ENCODE measurements at places on chromosomes 5 and 9.

- DNase-seq: no peak
Observed at GRCh38 chr5:157827423-157827822, 31.5 kb downstream of the CLINT1 start.

- no peak for DNase-seq
Observed at GRCh38 chr9:110330484-110331105, 7.1 kb downstream of the TXNDC8 start.

DNA sequence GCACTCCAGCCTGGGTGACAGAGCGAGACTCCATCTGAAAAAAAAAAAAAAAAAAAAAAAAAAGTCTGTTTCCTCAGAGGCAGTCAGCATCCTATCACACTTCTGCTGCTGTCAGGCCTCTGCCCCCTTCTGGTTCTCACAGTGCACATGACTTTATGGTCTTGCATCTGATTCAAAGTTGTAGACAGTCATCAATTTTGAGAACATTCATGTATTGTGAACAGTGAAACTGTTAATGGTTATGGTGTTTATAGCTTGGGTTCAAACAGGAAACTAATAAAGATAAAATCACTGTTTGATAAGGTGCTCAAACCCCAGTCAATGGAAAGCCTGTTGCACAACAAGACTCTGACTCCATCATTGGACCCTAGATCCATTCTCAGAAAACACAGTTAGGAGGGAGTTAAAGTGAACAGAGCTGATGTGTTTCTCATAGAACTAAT, 61.4 kb downstream of the FOXD1 start:
- peak; percentile 25 for DNase-seq

GRCh38 chr5:87302061-87302460, 34.4 kb downstream of the RASA1 start:
- DNase-seq: no peak

DNA sequence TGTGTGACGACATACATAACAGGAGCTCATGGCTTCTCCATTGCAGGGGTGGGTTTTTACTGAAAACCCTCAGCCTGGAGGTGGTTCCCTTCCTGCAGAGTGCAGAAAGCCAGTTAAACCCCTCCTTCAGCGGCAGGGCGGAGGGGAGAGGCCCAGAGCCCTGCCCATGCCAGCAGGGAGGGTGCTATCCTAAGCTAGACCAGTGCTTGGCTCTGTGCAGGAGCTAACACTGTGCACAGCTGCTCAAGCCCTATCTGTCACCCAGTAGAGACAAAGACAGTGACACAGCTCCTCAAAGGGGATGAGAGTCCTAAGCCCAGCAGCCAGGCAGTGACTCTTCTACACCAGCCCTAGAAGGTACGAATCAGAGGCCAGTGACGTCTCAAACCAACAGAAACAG, 70.0 kb upstream of the ZSWIM6 start:
- no peak for DNase-seq

GRCh38 chr9:71743217-71743705, 25.1 kb downstream of the CEMIP2 start:
- no peak for DNase-seq

GRCh38 chr5:7850395-7851239, at the start of gene CFAP90:
Gene CFAP90 (minus strand): TSS chr5:7851133. CDS start chr5:7851021, 112 bp downstream.
- DNase-seq: peak; percentile 20

DNA sequence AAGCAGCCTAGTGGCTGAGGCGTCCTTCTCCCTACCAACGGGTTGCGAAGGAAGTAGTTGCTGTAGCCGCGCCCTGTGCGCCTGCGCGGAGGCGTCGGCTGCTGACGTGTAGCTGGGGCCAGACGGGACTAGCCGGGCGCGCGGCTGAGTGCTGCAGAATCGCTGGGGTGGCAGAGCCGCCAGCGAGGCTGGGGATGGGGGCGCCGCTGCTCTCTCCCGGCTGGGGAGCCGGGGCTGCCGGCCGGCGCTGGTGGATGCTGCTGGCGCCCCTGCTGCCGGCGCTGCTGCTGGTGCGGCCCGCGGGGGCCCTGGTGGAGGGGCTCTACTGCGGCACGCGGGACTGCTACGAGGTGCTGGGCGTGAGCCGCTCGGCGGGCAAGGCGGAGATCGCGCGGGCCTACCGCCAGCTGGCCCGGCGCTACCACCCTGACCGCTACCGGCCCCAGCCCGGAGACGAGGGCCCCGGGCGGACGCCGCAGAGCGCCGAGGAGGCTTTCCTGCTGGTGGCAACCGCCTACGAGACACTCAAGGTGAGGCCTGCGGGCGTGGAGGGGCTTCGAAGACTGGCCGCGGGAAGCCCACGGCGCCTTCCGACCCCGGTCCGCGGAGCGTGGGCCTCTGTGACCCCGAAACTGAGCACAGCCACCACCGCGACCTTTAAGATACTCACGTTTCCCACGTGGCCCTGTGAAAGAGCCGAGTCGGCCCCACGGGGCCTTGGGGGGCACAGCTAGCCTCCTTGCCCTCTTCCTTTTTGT, at the start of gene DNAJC25:
Gene DNAJC25, plus strand, starts transcription at position 121 of the 758 bp plus-strand sequence. Its CDS starts 74 bp downstream, at position 195.
- peak; percentile 98 for DNase-seq

DNA sequence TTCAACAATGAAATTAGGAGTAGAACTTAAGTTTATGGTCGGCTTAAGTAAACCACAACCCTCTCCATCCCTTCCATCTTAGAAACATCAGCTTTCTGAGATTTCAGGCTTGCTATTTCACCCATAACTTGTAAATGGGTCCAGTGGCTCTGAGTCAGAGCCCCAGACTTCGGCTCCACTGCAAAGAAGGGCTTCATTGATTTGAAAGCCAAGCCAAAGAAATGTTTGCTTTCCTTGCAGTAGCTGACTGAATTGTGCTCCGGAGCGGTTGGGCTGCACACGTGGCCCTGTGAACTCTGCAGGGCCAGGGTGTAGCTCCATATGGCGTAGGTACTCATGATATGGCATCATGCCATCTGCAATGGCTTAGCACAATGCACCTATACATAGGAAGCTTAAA, 57.0 kb downstream of the NREP start:
- DNase-seq: no peak

DNA sequence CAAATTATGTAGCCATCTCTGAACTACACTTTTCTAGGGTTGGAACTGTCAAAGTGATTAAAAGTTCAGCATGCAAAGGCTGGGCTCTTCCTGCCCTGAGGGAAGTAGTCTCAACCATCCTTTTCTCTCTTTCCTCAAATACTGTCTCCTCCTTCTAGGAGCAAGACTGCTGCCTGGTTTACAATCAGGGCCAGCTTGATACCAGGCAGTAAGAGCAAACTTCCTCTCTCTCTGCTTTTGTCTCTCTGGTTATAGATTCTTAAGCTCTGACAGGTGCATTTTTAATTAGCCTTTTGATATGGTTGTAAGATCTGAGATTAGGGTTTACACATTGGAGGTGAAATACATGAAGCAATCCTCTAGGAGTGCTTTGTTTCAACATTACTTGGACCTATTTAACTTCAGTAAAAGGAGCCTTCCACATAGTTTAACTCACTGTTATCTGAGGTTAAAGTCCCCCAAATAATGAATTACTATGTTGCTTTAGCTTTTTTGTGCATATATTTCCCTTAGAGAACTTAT, 436.1 kb downstream of the SPATA31D1 start:
- no peak for DNase-seq

DNA sequence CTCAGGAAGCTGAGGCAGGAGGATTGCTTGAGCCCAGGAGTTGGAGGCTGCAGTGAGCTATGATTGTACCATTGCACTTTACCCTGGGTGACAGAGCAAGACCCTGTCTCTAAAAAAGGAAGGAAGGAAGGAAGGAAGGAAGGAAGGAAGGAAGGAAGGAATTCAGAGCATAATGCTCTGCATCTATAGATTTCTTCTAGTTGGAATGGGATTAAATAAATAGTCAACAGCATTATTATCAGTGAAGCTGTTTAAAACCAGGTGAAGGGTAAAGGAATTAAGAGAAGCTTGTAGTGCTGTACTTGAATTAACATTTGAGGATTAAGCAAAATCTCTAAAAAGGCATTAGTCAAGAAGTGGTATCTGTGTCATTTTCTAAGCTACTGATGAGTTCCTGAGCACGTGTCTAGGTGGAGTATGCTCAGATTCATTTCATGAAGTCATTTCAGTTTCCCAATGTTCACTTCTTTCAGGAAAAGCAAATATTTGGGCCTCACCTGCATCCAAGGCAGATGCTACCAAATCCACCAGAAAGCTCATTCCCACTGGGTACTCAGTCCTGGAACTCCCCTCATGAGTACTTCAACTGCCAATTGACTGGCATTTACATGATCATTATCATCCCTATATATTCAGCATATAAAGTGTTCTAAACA, 8.4 kb downstream of the PDE6A start:
- DNase-seq: no peak

DNA sequence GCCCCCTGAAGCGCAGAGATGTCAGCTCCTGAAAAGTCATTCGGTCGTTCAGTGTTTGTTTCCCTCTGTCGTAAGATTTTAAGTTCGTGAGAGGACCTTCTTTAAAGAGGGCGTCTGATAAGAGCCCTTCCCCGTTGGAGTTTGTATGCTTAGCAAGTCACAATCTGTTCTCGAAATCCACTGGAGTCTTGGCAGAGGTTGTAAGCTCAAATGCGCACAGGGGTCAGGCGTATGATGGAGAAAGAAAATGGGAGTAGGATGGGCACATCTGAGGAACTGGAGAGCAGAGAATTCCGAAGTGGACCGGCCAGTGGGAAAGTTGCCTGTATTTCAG, 710 bp downstream of the HSD17B4 start:
- DNase-seq: no peak

DNA sequence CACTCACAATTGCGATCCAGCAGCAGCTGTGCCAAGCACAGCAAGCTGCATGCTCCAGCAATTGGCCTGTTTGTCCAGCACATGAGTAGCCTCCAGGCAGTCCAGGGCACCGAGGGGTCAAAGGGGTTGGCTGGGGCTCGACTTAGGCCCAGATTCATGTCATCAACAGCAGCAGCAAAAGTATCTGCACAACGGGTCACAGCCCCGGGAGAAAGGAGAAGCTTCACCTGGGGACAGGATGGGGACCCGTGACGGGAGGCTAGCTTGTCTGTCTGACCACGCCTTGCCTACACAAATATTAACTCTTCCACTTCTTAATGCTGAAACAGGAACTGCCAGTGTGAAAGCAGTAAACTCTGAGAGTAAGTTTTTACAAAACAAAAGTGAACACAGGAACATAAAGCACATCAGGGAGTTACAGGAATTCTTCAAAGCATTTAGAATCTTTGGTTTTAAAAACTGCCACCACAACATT, 191.2 kb downstream of the PIK3R1 start:
- no peak for DNase-seq

DNA sequence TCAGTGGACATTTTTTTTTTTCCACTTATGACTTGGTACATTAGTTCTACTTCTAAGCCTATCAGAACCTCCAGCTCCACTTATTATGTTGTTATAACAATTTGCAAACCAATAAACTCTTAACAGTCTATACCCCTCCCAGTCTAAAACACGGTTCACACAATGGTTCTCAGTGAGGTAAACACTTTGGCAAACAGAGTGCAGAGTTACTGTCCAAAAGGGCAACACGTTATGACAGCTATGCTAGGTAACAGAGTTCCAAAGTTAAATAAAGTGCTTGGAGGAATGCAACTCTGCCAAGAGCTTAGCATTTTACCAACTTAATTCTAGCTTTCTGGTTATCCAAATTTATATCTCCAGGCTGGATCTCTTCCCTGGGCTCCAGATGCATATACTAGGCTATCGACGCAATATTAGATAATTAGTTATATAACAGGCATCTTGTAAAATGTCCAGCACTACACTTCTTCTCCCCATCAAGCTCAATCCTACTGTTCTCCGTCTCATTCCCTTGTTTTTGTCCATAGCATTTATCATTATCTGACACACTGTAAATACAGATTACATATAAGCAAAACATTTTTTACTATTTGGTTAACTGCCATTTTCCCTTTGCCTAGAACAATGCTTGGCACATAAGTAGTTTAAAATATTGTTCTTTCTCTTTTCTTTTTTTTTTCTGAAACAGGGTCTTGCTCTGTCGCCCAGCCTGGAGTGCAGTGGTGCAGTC, 14.3 kb downstream of the FNBP1 start:
- no peak for DNase-seq

DNA sequence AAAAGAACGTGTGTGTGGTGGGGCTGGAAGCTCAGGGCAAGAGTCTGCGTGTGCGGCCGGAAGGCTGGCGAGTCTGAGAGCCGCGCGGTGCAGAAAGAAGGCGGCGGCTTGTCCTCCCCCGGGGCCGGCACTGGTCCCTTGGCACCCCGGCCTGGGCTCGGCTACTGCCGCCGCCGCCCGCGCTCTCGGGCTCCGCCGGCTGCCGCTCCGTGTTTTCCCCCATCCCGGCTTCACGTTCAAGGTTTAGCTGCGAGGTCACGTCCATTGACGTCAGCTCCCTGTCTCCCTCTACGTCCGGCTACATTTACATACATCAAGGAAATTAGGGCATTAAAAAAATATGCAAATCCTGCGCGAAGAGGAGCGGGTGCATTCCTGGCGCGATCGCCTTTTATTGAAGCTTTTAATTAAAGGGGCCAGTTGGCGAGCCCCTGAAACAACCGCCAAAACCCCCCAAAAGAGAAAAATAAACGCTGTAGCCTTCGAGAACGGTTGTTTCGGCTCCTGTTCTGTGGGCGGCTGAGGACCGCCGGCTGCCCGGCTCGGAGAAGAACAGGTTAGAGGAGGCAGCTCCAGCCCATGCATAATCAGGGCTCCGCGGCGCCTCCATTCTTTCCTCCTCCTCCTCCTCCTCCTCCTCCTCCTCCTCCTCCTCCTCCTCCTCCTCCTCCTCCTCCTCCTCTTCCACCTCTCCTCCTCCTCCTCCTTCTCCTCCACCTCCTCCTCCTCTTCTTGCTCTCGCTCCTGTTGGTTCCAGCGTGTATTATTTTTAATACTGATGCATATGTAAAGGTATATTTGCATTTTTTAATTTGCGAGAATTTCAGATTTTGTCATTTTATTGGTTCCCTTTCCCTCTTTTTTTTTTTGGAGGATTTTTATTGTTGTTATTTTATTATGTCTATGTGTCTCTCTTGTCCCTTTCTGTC, 207.0 kb downstream of the MEF2C start:
- no peak for DNase-seq

DNA sequence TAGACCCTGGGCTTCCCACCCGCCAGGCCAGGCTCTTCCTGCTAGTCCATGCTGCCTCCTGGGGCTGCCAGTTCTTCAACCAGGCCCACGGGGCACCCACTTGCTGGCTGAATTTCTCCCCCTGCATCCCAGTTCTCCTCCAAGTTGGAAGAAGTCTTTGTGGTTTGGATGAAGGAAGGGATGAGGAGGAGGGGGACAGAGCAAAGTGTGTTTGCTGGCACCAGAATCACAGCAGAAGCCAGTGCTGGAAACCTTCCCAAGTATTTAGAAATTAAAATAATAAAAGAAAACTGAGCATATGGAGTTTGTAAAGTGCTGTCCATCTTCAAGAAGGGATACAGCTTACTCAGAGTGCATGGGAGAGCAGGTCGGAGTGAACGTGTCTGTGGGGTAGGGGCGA, 19.4 kb upstream of the UNC5A start:
- no peak for DNase-seq
